ENCODE measurements at places on chromosomes 13 and 19.
A peak's percentile ranks its signal among the peaks of the same experiment; 100 is the strongest.

DNA sequence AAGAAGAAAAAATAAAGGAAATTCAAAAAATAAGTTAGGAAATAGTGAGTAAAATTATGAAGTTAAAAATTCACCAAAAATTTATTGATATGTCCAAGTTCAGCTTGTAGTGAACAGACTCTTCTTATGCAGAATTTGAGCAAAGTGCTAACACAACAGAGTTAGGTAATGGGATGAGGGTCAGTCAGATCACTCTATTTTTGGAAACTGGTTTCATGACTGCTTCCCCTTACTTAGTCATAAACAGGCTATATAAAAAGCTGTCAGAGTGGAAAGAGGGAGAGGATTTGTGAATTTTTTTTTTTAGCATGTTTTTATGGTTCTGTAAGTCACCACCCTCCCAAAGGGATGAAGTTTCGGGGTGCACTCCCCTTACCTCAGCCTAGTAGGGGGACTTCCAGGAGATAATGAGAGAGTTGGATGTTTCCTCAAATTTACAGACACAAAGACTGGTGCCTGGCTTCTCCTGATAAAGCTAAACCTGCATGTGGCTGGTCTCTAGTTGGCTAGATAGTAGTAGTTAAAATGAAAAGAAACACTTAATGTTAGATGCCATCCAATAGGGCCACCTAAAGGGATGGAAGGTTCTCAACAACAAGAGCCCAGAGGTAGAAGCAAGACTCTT is 4.5 kb downstream of the CPB2 start:
- no peak for DNase-seq

- DNase-seq = peak; percentile 46
Observed at GRCh38 chr13:99432609-99433542, 68.4 kb upstream of the TM9SF2 start.

DNA sequence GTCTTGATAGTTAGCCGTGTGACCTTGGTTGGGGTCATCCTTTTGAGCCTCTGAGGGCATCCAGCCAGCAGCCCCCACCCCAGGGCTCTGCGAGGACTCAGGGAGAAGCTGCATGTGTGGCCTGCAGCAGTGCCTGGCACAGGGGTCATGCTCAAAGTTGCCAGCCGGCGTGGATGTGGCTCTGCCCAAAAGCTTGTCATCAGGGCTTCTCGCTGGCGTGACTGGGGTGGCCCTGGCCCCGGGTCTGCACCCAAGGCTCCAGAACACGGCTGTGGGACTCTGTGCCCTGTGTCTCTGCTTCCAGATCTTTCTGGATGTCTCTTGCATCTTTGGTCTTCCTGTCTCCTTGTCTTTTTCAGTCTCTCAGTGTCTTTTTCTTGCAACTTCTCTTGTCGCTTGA is 90.9 kb downstream of the RYR1 start:
- no peak for DNase-seq

DNA sequence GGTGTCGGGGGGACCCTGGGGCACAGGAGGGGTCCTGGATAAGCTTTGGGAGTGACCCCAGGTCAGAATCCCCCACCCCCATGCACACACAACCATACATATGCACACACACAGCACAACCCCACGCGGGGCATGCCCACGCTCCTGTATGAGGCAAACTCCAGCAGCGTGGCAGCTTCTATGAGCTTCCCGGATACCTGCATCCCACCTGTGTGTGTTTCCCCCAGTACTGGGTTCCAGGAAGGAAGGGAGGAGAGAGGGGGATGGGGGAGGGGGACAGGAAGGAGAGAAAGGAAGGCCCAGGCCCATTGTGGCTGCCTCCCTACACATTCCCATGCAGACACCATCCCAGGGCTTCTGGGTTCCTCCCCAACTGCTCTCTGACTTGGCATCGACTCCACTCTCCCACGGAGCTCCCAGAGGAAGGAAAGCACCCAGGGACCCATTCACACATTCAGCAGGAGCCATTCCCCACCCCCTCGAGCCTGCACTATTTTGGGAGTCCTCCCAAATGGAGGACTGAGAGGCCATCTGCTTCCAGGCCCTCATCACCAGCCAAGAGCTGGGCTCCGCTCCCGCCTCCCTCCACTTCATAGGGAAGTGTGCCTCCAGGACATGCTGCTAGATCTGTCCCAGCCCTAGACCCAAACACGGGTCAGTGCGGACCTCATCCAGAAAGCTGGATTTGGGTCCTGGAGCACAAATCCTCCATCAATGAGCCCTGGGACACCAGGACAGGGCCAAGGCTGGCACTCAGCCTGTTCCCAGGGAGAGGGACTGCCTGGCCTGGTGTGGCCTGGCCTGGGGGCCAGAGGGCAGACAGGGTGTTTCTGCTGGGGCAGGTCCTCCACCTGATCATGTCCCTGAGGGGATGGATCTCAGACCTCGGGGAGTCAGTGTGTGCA is 13.2 kb downstream of the PRR36 start:
- DNase-seq = no peak

DNA sequence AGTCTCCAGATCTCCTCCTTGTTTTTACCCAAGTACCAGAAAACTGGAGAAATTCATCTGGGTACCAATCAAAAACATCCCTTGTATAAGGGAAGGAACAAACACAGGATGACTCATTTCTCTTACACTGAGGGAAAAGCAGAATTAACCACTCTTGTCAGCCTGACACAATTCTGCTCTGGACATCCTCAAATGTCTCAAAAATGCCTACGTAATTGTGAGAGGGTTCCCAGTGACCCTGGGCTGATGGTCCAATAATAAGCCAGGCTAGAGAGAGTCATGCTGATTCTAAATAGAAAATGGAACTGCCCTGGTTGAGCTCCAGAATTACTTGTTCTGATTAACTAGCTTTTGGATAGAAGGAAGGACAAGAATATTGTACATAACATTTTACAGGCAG is 14.5 kb downstream of the ZNF708 start:
- DNase-seq = no peak

GRCh38 chr13:46198696-46199193 is 13.0 kb upstream of the LRRC63 start:
- DNase-seq = no peak

- DNase-seq = peak; percentile 47
Observed at GRCh38 chr13:31045286-31046081, 113.0 kb downstream of the TEX26 start.

GRCh38 chr19:39082745-39083598 is 1.2 kb upstream of the ACP7 start:
- no peak for DNase-seq

- DNase-seq = no peak
Observed at GRCh38 chr13:93851236-93851635, 624.6 kb downstream of the GPC6 start.

DNA sequence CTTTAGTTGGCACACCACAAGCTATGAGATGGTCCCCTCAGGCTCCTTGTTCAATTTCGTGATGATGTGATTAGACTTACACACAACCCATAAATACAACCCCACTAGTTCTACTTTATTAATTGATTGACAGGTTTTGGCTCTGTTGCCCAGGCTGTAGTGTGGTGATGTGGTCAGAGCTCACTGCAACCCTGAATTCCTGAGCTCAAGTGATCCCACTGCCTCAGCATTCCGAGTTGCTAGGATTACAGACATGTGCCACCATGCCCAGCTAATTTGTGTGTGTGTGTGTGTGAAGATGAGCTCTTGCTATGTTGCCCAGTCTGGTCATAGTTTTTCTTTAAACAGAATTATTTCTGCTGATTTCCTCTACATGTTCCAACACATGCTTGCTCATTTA is 17.5 kb upstream of the HTR2A start:
- DNase-seq = no peak

DNA sequence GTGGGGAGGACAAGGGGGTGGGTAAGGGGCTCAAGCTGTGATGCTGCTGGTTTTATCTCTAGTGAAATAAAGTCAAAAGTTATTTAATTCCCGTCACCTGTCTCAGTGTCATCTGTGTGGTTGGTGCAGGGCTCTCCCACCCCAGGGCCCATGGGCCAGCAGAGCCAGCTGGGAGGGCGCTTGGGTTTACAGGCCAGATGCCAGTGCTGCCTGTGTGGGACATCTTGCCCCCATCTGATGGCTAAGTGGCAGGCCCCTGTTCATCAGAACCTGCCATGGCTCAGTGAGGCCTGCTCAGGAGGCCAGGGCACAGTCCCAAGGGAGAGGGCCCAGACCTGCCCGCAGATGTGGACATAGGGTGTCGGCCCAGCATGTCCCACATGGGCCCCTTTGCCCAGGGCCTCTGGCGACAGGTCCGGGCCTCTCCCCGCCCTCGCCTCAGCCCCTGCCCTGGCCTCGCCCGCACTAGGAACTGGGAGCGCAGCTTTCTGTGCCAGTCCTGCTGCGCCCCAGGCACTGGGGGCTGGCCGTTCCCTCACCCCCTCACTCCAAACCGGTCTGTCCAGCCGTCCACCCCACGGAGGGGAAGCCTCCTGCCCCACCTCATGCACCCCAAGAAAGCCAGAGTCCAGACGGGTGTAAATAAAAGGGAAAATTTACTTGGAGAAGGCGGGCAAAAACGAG is 5.3 kb downstream of the ZNF296 start:
- no peak for DNase-seq

DNA sequence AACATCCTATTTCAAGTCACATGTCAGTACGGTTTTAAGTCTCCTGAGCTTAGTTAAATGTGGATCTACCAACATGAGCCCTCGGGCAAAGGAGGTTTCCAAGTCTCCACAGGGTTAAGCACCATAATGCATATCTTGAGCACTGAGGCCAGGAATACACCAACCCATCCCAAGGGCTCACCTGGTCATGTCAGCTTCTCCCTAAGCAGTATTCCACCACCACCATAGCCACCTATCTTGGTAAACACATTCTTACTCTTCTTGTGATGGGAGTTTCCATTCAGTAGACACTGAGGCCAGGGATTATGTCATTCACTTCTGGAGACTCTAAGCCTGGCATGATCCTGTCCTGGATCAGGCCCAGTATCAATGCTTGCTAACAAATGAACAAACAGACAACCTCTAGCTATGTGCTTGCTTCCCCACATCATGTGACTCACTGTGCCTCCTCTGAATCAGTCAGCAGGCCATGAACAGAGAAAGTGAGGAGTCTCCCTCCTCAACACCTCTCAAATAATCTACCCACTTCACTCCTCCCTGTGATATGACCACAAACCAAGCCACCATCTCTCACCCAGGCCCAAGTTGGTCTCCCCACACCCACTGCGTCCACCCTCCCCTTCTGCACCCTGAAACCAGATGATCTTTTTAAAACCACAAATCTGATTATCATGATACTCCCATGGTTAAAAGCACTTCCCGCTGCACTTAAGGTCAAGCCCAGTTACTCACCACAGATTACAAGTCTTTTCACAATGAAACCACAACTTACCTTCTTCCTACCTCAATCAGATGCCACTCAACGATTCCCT is 5.8 kb downstream of the PEG3 start:
- no peak for DNase-seq

DNA sequence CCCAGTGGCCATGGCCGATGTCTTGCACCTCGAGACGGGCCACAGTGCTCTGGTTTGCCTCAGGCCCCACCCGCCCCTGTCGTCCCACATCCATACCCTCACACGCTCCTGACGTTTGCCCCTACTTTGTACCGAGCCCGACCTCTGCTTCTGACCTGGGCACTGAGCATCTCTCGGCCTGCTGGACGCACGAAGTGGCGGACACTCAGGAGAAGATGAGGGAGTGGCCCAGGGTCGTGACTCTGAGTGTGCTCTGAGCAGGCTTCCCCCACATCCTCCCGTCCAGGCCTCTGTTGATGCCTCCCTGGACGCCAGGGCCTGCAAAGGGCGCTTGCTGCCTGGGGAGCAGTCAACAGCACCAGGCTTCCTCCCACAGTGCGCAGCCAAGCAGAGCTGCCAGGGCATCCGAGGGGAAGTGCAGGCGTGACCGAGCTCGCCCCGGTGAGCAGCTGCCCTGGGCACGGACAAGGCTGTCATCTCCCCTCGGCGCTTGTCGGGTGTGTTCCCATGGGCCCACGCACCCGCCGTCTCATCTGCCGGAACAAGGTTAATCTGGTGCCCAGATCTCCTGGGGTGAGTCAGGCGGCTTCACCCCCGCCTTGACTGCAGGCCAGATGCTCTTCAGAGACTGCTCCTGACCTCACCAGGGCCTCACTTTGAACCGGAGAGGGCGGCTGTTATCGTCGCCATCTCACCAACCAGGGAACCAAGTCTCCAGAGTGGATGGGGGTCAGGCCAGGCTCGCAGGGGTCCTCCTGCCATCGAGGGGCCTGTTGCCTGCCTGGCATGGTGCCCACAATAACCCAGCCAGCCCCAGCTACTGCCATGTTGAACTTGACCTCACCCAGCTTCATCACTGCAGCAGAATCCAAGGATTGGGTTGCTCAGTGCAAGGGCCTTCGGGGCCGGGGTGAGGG is 27.2 kb downstream of the COMP start:
- DNase-seq = no peak

DNA sequence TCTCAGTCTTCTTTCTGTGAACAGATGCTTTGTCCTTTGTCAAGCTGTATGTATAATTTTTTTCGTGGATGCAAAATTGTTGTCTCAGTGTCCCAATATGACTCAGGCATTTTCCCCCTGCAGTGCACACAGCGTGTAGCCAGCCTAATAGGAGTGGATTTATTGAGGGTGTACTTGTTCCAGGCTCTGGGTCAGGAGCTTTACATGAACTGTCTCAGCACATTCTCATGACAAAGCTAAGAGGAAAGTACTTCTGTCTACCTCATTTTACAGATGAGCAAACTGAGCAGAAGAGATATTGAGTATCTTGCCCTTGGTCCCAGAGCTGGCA is 50.8 kb downstream of the STK24 start:
- DNase-seq = no peak

GRCh38 chr13:50761406-50761805 is 82.1 kb downstream of the DLEU7 start:
- DNase-seq = no peak

DNA sequence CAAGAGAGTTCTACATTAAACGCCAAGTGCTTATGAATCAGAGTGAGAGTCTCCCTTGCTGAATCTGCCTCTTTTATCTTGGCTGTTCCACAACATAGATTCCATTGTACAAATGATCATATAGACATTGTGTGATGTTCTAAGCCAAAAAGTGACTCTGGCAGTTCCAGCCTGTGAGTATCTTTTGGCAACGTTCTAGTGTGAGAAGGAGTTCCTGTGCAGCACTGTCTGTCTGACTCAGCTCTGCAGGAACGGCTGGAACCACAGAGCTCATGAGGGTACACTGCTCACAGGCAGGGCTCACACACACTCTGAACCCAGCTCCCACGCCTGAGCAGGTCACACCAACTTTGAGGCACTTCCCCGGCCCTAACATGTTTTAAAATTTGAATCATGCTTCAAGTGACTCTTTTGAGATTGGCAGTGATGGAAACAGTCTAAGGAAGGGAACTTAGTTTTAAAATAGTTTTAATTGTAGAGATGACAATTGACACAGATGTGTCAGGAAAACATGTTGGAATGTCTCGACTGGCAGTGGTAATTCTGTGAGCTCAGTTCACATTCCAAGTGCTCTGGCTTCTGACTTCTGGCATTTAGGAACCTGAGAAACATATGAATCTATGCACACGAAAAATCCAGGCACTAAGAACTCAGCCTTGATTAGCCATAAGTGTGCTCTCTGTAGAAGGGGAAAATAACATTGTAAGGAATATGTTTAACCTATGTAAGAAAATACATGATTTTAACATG is 272.0 kb downstream of the UQCRFS1 start:
- DNase-seq = no peak

DNA sequence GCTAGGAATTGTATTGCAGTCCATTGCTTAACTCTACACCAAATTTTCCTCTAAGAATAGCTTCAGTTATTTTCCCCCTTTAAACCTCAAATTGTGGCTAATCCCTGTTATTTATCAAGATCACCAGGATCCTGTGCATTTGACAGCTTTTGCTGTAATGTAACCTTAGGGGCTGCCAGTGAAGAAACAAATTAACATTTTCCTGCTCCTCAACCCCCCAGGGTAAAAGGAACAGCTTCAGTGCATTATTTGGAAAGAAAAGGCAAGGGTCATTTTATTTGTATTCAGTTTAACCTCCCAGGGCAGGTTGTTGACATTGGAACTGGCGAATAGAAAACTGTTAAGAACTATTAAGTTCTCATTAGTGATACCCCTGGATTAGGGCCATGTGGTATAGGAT is 57.0 kb downstream of the PCDH20 start:
- no peak for DNase-seq
